MCF 10A (cell line): ENCODE measurements at places on chromosomes 4 and X. TPM values are rescaled to one million over a fixed set of nuclear protein-coding genes. Genes with fewer than 3 reads are reported as not detected.

GRCh38 chr4:164424846-164425245 lies 329.1 kb upstream of the SMIM31 start:
- no peak for DNase-seq

DNA sequence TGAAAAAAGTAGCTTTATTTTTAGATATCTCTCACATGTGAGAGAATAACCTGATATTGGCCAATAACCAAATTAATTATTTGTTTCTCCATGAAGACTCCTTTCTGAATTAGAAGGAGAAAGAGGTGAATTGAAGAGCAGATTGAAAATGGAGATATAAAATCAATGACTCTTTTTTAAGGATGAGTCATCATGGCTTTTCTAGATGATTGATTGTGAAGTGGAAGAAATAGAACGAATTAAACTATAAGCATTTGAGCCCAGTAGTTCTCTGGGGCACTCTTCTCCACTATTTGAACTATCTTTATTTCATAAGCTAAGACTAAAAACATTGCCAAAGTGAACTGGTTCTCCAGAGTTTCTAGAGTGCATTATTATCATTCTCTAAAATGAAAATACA lies 137.2 kb upstream of the EDNRA start:
- DNase-seq = no peak

DNA sequence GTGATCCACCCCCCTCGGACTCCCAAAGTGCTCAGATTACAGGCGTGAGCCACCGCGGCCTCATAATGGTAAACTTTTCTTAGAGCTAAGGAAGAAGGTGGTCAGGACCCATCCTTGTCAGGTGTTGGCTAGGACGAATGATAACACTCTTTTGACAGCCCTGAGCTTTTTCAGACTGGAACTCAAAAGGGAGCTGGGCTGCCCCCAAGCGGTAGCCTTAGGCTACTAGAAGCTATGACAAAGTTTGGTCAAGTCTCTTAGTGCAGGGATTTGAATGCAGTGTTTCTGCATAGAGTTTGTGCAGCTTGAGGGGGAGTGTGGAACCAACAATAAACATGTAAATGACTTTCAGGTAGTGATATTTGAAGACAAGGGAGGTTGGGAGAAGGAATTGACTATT lies 11.8 kb upstream of the HSD17B10 start:
- peak; percentile 66 for DNase-seq

- DNase-seq = peak; percentile 57
These were observed 31.0 kb upstream of the FAT4 start for GRCh38 chr4:125283707-125284279.

Gene HTN3
- not detected in 2 replicates for total RNA-seq

DNA sequence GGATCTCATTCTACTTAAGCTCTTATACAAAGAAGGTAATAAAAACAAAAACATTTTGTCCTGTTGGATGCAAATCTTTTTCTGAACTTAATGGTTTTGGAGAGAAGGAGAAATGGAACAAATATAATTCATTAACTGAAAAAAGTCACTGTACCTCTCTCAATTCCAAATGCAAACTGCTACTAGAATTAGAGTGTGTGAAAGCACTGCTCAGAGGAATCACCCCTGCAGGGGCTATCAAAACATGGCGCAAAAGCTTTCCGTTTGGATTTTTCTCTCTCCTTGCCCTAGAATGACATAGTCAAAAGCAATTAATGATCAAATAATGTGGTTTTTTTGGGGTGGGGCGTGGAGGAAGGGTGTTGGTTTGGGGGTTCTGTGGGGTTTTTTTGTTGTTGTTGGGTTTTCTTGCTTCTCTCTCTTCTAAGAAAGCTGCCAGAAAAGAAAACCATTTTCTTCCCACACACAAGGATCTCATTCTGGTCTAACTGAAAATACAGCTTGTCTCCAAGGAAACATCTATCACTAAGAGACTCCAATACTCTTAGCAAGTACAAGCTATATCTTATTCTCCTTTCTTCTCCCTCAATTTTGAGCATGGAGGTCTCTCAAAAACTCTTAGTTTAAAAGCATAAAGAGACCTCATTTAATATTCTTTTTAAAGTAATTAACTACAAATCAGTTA lies 41.6 kb downstream of the USP46 start:
- DNase-seq = no peak

Gene PCDH11X
- total RNA-seq = 0.05 TPM in 1 of 2 replicates, not detected in the other

GRCh38 chr4:127250577-127250976 lies 382.2 kb upstream of the INTU start:
- DNase-seq = no peak

Gene CENPVL1
- total RNA-seq = not detected in 2 replicates

DNA sequence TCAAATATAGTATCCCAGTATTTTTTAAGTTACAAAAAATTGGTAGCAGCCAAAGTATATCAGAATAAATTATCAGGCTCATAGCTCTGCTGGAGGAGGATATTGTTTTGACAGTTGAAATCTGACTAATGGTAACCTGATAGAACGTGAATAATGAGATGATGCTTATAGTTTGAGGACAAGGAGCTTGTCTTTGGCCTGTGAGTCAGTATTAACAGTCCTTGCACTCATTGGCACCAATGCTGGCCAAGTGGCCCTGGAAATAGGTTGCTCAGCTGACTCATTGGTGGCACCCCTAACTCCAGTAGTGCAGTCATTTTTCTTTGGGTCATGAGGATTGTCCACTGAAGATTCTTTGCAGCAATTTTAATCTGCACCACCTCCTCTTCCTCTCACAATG lies 203.3 kb upstream of the JADE1 start:
- peak; percentile 68 for DNase-seq

Gene SOWAHD
- total RNA-seq = not detected in 2 replicates

- no peak for DNase-seq
These were observed 177.8 kb upstream of the C1QTNF7 start for GRCh38 chr4:15250021-15250441.

DNA sequence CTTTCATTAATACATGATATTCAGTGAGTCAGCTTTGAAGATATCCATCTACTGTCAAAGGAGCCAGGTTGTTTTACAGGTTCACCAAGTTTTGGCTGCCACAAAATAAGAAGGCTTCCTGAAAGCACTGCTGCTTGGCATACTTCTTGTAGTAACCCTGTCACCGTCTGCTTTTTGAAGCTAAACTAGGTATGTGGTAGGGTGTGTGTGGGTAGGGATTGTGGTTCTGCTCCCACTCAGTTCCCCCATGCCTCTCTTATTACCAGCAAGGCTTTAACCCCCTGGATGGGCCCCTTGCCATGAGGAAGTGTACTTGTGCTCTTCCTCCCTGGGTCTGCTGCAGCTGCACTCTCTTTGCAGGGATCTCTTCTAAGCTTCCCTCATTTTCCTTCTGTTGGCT lies 191.2 kb downstream of the BANK1 start:
- no peak for DNase-seq

DNA sequence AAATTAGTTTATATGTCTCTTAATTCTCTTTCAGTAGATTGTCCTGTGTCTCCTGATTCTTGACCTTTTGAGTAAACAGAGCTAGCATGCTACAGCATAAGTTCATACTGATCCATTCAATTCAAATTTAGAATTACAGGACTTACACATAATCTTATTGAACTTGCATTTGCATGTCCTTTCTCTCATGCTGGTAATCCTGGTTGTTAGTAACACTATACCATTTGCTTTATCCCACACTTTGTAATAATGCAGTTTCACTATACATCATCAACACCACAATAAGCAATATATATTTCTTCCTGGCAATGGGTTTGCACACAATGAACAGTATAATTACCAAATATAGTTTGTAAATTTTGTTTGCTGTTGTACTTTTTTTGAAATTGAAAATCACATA lies 937.2 kb upstream of the GRID2 start:
- DNase-seq = no peak
